CD4-positive, alpha-beta T cell treated with Interleukin-12 subunit alpha and Interleukin-12 subunit beta, for 1 hour (primary cell): ENCODE measurements at places on chromosomes 1 and 21.
A peak's percentile ranks its signal among the peaks of the same experiment; 100 is the strongest.

GRCh38 chr1:155062151-155062686 is 1.3 kb upstream of the EFNA4 start:
- no peak for DNase-seq

- DNase-seq: no peak
Measured at GRCh38 chr1:221511797-221512196, 230.1 kb downstream of the DUSP10 start.

DNA sequence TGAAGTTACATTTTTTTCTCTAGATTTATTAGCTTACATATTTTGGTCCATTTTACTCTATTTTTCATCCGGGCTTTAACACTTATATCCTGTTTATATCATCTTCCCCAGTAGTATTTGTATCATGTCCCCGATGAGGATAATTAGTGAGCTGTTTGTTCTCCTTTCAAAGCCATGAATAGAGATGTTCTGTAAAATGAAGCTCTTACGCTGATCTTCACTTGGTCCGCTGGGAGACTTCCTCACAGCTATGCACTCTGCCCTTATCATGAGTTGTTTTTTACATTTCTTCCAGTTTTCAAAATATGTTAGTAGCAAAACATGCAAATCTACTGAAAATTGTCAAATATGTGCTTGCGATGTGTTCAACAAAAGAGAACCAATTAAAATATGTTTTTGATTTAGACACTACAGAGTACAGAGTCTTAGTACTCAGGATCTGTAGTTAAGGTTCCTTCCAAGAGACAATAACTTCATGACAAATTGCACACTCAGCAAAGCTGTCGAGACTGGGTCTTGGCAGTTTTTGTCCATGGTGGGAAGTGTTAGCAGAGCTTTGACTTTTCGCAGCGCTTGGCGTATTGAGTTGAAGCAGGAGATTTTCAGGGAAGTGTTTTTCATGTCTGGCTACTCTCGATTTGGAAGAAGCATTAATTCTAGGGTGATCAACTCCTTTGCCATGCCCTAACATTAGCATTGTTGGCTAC is 292.0 kb upstream of the ADAMTS5 start:
- no peak for DNase-seq

DNA sequence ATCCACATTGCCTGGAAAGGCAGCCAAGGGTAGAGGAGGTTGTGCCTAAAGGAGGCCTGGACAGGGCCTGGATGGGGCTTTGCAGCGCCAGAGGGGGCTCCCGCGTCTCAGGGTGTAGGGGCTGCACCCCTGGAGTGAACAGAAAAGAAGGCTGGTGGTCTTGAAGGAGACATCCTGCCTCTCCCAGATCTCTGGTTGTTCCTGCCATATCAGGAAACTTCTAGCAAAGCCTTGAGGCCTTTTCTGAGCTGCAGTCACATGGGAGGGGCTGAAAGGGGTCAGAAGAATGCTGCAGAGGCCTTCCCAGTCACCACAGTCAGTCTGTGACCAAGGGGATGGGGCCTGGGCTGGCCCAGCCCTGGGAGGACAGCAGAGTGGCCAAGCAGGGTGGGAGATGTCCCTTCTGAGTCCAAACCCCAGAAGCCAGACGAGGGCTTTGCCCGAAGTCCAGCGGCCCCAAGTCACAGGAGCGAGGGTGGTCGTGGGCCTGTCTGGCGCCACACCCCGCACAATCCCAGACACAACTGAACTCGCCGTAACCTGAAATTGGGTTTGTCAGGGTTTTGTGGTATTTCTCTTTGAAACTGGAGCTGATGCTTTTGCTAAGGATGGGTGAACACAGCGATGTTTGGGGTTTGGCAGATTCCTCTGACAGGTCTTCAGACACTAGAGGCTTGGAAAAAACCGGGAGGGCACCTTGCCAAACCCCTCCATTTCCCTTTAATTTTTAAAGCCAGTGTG is 29.6 kb downstream of the SIM2 start:
- DNase-seq: no peak

GRCh38 chr1:102627145-102627544 is 481.2 kb downstream of the COL11A1 start:
- no peak for DNase-seq

DNA sequence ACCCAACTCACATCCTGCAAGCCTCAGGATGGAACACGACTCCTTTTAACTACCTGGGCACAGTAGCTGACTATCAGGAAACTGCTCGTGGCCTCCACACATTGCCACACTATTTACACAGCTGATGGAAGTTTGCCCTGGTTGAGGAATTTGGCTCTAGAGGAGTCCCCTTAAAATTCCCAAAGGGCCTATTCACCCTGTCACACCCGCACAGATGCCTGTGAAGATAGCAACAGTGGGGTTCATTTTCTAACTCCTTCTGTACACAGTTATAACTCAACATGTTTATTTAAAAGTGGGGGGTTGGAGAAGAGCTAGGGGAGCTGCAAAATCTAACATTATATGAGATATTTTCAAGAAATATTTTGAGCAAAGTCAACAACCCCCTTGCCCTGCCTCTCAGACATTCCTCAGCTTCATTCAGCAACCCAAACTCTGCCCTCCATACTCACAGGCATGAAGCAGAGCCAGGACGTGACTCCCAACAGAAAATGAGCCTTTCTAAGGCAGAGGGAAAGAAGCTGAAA is 35.8 kb upstream of the CCN1 start:
- DNase-seq: no peak

- DNase-seq: peak; percentile 61
Measured at GRCh38 chr21:36927719-36928117, 38.8 kb downstream of the HLCS start.

DNA sequence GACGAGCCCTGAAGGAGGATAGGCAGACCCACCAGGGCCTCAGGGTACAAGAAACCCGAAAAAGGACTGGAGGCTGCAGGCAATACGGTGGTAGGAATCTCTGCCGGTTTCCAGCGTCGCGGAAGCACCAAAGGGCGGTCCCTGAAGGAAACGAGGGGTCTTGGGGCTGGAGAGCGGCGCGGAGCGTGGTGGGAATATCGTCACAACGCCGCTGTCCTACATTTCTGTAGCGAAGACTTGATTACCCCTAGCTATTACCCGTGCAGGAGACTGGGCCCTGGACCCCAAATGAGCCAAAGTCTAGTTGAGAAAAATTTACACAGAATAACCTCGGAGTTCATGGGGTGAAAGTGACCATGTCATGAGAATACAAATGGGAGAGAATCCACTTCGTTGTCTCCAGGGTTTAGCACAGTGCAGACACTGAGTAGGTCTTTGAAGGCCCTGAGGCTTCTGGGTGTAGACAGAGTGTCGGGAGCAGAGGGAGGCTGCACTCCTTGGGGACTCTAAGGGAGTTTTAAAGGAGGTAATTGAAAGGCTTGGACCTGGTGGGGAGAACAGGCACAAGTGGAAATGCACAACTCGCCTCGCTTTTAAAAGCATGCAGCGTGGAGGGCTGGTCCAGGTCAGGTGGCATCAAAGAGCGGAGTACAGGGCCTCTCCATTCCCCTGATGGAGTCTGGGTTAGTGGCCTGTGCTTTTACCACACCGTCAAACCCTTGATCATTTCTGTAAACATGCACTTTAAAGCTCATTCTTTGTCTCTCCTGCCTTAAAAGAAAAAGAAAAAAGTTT is 1.5 kb downstream of the ATP1A1 start:
- peak; percentile 48 for DNase-seq

DNA sequence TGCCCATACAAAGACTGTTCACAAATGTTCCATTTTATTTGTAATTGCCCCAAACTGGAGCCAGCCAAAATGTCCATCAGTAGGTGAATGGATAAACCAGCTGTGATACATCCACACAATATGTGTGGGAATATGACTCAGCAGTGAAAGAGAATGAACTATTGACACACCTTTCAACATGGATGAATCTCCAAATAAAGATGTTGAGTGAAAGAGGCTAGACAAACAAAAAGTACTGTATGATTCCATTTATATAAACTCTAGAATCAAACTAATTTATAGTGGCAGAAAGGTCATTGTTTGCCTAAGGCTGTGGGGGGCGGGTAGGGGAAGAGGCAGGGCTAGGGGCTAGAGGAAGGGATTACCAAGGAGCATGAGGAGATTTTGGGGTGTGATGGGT is 4.5 kb downstream of the DHCR24 start:
- no peak for DNase-seq

- DNase-seq: no peak
Measured at GRCh38 chr1:110282395-110282794, 56.8 kb upstream of the RBM15 start.

DNA sequence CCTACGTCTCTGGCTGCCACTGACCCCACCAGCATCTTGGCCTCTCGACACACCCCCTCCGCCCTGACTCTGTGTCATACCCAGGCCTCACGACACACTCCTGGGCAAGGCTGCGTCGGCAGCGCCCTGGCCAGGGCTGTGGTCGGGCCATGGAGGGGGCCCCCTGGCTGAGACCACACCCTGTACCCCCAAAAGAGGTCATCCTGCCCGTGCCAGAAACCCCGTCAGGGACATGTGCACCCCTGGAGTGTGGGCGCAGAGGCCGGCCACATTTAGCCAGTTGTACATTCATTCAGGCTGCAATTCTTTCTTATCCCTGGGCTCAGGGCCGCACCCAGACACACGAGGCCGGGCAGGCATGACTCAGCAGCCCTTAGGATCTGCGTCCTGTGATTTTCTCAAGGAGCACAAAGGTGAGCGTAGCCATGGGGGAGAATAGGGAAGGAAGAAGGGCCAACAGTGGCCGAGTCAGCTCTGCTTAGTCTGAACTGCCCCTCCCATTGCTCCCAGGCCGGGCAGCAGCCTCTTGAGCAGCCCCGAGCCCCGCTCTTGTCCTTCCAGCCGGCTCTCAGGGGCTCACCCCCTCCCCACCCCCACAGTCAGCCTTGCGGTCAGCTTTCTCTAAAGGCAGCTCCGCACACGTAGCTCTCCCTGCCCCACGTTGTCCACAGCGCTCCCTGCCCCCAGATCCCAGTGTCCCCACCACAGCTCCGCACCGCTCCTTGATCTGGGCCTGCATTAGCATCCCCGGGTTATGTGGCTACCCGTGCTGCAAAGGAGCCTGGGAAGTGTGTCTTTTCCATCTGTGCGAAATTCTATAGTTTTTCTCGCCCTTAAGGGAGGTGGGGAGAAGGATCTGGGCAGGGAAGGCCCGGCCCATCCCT is 7.9 kb downstream of the CSTB start:
- no peak for DNase-seq

DNA sequence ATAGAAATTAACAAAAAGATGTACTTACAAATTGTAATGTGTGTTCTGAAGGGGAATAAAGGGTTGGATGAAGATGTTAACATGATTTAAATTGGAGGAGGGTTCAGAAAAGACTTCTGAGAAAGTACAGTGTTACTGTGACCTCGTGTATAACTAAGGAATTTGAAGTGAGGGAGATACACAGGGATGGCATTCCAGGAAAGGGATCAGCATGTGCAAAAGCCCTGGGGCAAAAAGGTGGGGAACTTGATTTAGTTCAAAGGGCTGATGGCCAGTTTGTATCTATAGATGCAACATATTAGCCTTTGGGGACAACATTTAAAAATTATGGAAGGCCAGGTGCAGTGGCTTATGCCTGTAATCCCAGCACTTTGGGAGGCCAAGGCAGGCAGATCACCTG is 33.3 kb upstream of the DEGS1 start:
- DNase-seq: no peak

- DNase-seq: peak; percentile 8
Measured at GRCh38 chr1:75233302-75233929, 99.2 kb downstream of the LHX8 start.

GRCh38 chr1:245605480-245606156 is 450.8 kb downstream of the KIF26B start:
- DNase-seq: no peak

GRCh38 chr1:61207416-61207815 is 125.1 kb downstream of the NFIA start:
- DNase-seq: no peak

DNA sequence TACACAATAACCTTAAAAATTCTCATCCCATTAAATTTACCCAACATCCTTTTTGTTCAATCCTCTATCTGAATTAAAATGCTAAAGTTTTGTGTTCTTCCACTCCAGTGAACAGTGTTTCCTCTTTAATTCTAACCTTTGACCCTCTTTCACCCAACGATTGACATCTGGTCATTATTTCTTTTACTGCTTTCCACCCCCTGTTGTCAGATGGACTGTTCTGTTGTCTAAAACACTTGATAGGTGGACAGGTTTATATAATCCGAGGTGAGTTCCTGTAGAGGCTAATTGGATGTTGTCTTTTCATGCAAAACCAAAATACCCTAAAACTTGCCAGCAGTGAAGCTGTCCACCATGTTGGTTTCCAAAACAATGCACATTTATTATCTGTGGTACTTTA is 73.4 kb upstream of the SERTAD4 start:
- DNase-seq: no peak

- DNase-seq: no peak
Measured at GRCh38 chr1:18668046-18668445, 37.4 kb downstream of the PAX7 start.

DNA sequence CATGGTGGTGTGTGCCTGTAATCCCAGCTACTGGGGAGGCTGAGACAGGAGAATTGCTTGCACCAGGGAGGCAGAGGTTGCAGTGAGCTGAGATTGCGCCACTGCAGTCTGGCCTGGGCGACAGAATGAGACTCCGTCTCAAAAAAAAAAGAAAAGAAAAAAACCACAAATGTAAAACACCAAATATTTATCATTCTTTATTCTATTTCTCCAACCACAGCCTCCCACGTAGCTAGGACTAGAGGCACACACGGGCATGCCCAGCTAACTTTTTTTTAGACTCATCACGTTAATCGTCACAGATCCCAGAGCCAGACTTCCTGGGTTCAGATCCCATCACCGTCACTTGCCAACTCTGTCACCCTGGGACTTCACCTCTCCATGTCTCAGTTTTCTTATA is 13.5 kb downstream of the DNAJC16 start:
- no peak for DNase-seq

DNA sequence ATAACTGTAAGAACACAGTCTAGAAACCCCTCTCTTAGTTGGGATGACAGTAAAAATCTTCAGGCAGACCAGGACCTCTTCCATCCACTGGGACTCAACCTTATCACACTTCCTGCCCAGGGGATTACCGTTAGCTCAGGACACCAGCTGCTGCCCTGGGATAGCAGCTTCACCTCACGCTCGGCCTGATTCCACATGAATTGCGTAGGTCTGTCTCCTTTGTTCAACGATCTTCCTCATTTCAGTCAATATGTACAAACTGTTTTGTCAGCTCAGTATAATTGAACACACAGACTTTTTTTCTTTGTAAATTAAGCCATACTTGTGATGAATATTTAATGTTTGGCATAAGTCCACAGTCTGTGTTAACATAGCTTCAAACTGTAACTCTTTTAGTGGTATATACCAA is 290.4 kb downstream of the GRIK1 start:
- no peak for DNase-seq

DNA sequence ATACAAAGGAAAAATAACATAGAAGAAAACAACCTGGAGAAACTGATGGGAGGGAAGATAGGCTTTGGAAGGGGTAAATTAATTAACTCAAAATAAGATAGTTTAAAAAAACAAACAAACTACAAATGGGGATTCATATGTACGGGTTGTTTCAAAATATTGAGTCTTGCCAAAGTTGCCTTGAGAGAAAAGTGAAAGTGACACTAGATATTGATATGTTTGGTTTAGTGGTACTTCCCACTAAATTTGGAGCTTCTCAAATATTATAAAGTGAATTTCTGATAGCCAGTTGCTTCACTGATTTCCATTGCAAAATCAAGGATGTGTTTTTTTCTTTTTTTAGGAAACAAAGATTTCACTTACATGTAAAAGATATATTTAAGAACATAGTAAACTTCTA is 149.5 kb upstream of the RUNX1 start:
- no peak for DNase-seq

- no peak for DNase-seq
Measured at GRCh38 chr1:23426828-23427227, 2.3 kb upstream of the TCEA3 start.
